ENCODE measurements at places on chromosomes 7 and 10.

GRCh38 chr10:114825513-114826253, 4.1 kb downstream of the FHIP2A start:
- DNase-seq = peak; percentile 92

DNA sequence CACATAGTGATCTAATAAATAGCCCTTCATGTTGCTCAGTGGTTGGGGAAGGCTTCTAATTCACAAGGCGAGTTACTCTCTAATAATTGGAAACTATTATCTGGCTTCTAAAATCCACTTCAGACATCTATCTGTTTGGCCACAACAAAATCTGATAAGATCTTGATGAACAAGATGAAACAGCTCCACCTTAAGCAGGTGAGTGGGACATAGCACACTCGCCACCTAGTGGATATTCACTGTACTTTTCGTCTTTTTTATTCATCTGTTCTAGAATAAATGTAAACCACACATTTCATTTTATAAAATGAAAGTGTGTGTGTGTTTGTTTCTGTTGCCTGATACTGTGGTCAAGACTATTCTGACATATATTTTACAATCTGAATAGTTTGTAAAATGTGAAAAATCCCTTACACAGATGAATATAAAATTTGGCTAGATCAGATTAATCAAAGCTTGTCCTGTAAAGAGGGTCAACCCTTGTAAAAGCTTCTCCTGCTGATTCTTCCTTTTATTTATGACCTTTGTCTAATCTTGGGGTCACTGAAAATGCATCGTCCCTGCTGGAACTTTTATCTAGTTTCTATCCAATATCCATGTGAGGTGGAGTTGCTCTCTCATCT, 26.5 kb upstream of the CNTNAP2 start:
- DNase-seq = peak; percentile 3

GRCh38 chr7:46202379-46202778, 281.3 kb upstream of the IGFBP3 start:
- DNase-seq = no peak

DNA sequence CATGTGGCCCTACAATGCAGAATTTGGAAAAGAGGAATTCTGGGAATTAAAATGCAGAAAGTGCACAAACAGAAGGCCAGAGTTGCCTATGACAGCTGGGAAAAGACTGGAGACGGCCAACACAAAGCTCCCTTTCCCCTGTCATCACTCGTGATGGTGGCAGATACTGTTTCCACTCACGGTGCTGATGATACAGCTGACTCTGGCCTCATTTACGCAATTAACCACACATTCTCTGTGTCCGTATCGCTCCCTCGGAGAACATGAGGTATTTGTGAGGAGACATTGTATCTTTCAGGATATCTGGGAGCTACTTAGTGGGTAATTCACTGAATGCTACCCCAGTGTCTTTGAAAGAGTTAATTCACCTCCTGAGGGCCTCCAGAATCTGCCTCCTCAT, 172.8 kb downstream of the TAX1BP1 start:
- no peak for DNase-seq

GRCh38 chr10:86366033-86366901, at the start of gene GRID1:
TSS of gene GRID1 (minus strand) at chr10:86366795.
- DNase-seq = no peak

- DNase-seq = no peak
Measured at GRCh38 chr7:154736389-154736788, 266.5 kb downstream of the PAXIP1 start.

- no peak for DNase-seq
Measured at GRCh38 chr7:100563809-100564400, 9.8 kb downstream of the SAP25 start.

DNA sequence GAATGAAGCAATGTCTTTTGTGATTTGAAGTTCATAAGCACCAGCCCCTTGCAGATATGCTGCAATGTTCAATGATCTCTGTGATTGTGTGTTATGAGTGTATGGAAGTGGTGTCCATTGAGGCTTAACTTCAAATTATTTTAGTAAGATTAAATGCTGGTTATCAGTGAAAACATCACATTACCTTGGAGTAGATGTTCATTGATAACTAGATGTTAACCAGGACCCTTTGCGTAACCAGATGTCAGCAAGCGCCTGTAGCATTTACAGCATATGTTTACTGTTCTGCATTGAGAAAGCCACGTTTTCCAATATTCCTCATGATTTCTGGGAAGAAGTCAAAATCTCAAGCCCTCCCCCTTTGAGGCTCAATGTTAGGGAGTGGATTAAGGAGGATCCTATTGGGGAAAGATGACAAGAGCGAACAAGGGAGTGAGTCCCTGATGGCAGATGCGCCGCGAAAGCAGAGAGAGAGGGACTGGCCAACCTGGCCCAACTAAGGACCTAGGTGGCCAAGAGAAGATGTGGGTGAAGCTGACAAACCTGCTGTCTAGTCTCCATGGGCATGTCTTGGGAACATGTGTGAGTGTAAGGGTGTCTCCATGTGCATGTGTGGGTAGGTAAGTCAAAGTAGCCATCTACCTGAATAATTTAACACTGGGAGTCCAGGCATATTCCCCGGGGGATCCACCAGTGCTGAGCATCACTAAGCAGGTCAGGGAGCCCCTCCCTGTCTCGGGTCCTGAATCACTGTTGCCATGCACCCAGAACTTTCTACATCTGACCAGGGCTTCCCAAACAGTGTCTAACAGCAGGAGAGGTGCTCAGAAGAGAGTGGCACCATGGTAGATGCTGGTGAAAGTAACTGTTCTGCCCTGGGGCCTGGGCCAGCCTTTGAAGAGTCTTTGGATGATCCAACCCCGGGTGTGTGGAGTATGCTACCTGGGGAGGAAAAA, 141.6 kb upstream of the GDF10 start:
- DNase-seq = no peak

- DNase-seq = no peak
Measured at GRCh38 chr10:12490963-12491362, 141.6 kb downstream of the CAMK1D start.

Data from non-pigmented ciliary epithelial cell (primary cell).